ENCODE measurements at places on chromosomes 1 and 21. TPM values are rescaled to one million over a fixed set of nuclear protein-coding genes. Genes with fewer than 3 reads are reported as not detected.

DNA sequence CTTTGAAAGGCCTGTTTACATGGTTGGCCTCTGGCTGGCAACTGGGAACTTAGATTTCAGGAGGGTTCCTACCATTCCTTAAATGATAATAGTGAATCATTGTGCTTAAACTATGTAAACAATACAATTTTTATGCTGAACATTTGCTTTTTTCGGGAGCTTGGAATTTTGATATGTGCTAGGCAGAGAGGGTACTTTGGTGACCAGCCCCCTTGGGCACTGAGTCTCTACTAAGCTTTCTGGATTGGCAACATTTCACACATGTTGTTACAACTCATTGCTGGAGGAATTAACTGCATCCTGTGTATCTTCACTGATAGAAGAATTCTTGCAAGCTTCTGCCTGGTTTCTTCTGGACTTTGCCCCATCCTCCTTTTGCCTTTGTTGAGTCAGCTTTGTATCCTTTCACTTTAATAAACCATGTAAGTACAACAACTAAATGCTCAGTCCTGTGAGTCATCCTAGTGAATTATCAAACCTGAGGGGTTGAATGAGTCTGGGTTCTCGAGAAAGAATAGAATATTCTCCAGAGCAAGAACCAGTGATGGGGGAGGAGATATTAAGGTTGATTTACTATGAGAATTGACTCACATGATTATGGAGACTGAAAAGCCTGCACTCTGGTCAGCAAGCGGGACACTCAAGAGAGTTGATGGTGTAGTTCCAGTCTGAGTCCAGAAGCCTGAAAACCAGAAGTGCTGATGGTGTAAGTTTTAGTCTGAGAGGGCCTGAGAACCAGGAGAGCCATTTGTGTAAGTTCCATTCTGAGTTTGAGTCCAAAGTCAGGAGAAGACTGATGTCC, 3.1 kb upstream of the SLC16A4 start:
- H3K4me1 ChIP-seq = peaks cover 67% of the 10 kb centered on the region
- DNase-seq = peak; percentile 91
- H3K4me3 ChIP-seq = peak overlapping the region; percentile 79
- H3K27ac ChIP-seq = peak overlapping the region; percentile 89
- H3K27me3 ChIP-seq = peaks cover 1% of the 10 kb centered on the region

GRCh38 chr1:44259090-44259489, 45.8 kb downstream of the DMAP1 start:
- no peaks in the 10 kb centered on the region for H3K36me3 ChIP-seq
- no peak overlapping the region for H3K27ac ChIP-seq
- no peak for DNase-seq
- no peaks in the 10 kb centered on the region for H3K4me1 ChIP-seq
- no peak overlapping the region for H3K4me3 ChIP-seq
- H3K27me3 ChIP-seq = no peaks in the 10 kb centered on the region

GRCh38 chr1:35564037-35564883, 6.7 kb downstream of the NCDN start:
- no peak overlapping the region for H3K27ac ChIP-seq
- no peaks in the 10 kb centered on the region for H3K36me3 ChIP-seq
- DNase-seq = peak; percentile 67
- peaks cover 49% of the 10 kb centered on the region for H3K4me1 ChIP-seq

- peaks cover 3% of the 10 kb centered on the region for H3K27me3 ChIP-seq
- no peak for DNase-seq
- H3K4me1 ChIP-seq = peaks cover 10% of the 10 kb centered on the region
- peak overlapping the region; percentile 17 for H3K27ac ChIP-seq
These were observed 28.4 kb downstream of the SLC27A3 start for GRCh38 chr1:153803470-153804056.

DNA sequence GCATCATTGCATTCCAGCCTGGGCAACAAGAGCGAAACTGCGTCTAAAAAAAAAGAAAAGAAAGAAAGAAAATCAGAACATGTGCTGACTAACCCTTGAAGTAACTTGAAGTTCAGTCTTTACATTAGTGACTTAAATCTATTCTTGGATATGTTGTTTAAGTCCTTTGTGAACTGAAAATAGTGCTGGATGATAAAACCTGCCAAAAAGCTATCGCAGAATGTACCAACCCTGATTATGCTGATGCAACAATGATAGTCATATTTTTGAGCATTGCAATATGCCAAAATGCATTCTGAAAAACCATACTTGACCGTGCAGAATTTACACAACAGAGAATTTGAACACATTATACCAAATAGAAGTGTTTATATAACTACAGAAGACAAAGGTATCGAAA, 30.7 kb downstream of the SHISAL2A start:
- no peaks in the 10 kb centered on the region for H3K36me3 ChIP-seq
- H3K27me3 ChIP-seq = peaks cover 6% of the 10 kb centered on the region
- DNase-seq = no peak
- H3K4me3 ChIP-seq = no peak overlapping the region
- H3K27ac ChIP-seq = no peak overlapping the region
- H3K4me1 ChIP-seq = peaks cover 26% of the 10 kb centered on the region

F5 gene
- total RNA-seq = not detected

DNA sequence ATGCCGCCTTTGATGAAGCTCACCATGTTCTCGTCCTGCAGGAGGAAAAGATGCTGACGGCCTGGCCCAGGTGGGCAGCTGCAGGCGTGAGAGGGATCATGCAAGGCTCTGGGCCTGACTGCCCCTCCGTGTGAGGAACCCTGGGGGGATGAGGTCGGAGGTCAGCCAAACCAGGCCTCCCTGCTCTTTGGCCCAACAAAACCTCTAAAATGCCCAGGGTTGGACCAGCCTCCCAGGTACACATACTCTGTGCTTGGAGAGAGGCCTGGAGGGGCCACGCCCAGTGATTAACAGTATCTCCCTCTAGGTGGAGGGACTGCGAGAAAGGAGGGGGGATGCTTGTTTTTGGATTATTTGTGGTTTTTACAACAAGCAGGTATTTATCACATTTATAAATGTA, 21.1 kb downstream of the TTC39A start:
- no peak overlapping the region for H3K27ac ChIP-seq
- H3K36me3 ChIP-seq = no peaks in the 10 kb centered on the region
- no peaks in the 10 kb centered on the region for H3K27me3 ChIP-seq
- DNase-seq = no peak
- no peak overlapping the region for H3K4me3 ChIP-seq

Data from HFFc6 (cell line).